ENCODE measurements at places on chromosomes 11 and 22.

GRCh38 chr11:109745996-109746625, 324.1 kb downstream of the C11orf87 start:
- no peak for DNase-seq

- DNase-seq: no peak
These were observed 51.5 kb downstream of the IRAG1 start for GRCh38 chr11:10641912-10642697.

DNA sequence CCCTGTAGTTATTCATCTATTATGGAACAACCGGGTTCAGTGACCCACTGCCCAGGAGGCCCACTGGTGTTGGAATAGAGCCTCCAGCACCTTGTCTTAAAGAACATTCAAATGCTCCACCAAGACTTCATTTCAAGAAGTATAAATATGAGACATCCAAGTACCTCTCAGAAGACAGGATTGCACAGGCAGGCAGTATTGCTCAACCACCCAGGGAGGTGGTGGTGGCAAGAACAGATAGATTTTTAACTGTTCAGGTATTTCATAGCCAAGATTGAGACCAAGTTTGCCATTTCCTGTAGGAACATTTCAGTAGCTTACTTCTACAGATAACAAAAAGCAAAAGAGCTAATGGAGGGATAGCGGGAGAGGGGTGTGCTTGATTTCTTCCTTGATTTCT, 78.7 kb downstream of the COMMD9 start:
- no peak for DNase-seq

- peak; percentile 79 for DNase-seq
These were observed 1.9 kb downstream of the CHRM4 start for GRCh38 chr11:46389450-46390330.

DNA sequence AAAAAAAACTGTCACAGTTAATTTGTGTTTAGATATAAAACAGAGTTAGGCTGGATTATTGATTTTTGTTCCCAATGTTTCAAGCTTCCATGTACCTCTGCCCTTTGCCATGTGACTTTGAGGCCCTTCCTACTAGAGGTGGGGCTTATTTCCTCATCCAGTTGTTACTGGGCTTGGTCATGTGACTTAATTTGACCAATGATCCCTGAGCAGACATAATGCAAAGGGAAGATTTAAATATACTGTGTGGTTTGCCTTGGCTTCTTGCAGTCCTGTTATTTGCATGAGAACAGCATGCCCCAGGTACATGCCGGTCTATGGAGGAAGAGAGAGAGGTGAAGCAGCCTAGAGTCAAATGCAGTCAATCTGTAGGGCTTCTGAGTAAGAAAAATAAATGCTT, 347.0 kb downstream of the MIAT start:
- DNase-seq: no peak

GRCh38 chr11:77470504-77470903, 3.4 kb downstream of the PAK1 start:
- DNase-seq: no peak

GRCh38 chr11:69219991-69220390, 64.3 kb downstream of the SMIM38 start:
- no peak for DNase-seq

DNA sequence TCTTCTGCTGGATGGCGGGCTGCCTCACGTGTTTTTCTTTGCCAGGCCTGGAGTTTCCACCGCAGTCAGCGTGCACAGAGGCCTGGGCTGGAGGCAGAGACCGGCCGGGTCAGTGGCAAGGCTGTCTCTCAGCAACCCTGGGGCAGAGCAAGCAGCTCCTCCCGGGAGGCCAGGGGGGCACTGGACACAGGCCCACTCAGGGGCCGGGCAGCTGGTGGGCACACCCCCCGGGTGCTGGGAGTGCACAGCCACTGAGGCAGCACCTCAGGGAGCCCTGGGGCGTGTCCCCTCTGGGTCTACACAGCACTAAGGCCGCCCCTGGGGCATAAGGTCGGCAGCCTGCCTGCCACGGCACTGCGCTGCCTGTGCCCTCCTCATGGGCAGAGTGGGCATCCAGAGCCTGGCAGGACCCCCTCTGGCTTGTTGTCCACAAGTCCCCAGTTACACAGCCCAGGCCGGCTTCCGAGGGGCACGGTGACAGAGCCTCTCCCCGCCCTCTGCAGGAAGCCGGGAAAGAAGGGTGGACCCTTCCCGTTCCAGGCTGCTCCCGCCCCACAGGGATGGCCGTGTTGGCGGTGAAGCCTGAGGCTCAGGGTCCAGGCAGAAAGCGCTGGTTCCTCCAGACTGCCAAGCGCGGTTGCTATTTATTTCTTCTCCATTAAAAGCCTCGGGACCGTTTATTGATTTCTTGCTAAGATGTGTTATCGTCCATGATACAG, 18.5 kb upstream of the TH start:
- no peak for DNase-seq

GRCh38 chr11:10323793-10324170, 18.9 kb downstream of the ADM start:
- no peak for DNase-seq

DNA sequence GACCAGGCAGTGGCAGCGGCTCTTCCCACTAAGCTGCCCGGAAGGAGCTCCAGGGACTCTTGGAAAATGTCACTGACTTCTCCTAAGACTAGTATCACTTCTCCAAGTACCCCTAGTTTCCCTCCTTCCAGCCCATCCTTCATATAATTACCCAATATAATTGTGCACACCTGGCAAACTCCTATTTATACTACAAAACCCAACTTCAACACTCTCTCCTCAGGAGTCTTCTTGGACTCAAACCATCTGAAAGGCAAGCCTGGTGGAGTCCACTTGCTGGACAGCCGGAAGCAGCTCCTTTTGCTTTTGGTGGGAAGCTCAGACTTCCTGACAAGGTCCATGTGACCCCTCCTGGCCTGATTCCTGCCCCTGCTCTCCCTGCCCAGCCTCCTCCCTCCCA, 955.9 kb downstream of the TBC1D22A start:
- DNase-seq: no peak

- no peak for DNase-seq
These were observed 6.5 kb downstream of the ALX4 start for GRCh38 chr11:44303401-44303938.

GRCh38 chr11:71178076-71178475, 74.3 kb downstream of the SHANK2 start:
- no peak for DNase-seq

DNA sequence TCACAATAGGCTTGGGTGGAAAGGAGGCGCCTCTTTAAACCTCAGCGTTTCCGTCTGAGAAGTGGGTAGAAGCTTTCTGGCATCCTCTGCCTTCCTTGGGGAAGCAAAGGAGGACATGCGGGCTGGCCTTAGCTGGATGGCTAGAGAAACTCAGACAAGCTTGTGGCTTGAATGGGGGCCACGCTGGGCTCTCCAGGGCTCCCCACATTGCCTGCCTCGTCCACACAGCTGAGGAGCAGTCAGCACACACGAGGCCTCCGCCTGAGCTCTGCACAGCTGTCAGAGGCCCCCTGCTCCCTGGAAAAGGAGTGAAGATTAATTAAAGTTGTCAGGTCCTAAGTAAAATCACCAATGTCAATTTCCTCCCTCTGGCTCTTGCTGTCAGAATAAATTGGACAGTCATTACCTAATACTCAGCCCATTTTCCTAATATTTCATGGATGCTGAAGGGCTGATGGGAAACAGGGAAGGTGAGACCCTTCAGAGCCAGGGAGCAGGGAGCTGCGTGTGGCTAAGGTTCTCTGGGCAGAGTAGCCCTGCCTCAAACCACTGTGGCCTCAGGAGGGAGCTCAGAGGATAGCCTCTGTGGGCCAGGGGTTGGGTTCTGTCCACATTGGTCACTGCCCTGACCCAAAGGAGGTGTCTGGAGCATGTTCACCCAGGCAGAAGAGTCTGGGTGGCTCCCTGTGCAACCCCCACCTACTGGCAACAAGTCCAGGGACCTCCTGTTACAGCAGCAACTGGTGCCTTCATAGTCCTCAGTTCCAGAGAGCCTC, 118.3 kb upstream of the CD82 start:
- no peak for DNase-seq

DNA sequence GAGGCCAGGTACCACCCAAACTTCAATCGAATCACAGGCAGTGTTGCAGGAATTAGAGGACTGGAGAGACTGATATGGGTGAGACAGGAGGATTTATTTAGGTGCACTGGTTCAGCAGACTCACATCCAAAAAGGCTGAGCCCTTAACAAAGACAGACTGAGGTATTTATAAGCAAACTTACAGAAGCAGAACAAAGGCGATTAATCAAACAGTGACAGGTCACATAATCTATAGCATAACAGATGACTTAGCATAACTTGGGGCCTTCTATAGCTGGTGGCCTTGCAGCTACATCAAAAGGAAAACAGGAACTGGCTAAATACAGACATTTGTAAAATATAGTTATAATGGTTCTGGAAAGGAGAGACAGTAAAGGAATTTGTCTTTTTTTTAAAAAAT, 2.1 kb downstream of the APOBEC3B start:
- no peak for DNase-seq

DNA sequence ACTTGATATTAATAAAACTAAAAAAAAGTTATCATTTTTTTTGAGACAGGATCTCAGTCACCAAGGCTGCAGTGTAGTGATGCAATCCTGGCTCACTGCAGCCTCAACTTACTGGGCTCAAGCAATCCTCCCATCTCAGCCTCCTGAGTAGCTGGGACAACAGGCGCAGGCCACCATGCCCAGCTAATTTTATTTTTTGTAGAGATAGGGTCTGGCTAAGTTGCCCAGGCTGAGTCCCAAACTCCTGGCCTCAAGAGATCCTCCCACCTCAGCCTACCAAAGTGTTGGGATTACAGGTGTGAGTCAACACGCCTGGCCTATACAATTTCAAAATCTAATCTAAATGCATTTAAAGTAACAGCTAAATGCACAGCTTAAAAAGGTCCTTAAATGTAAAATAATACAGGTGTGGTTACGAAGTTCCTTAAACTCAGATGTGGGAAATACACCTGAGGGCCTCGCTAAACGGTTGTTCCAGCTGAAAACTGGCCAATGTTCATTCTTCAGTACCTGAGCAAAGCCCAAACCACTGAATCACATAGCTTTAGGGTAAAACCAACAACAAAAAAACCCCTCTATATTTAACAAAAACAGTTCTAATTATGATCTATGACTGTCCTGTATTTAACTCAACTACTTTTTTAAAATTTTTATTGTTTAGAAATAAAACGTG, 11.8 kb downstream of the NAP1L4 start:
- no peak for DNase-seq

GRCh38 chr11:88363648-88364065, 26.1 kb upstream of the CTSC start:
- DNase-seq: no peak

DNA sequence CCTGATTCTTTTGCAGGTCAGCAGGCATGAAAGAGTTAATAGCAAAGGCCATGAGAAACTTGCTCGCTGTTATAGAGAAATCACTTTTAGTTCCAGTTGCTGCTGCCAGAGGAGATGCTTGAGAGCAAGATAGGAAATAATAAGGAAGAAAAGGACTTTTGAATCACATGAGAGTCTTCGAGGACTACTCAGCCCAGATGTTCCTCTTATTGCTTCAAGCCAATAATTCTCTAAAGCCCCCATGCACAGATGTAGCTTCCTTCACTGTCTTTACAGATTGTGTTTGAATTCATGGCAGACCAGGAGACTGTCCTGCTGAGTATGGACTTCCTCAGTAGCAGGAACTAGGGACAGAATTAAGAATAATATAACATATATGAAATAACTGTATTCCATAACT, 50.1 kb upstream of the OLFML1 start:
- no peak for DNase-seq

GRCh38 chr11:108084811-108085210, 36.6 kb upstream of the ACAT1 start:
- DNase-seq: no peak

DNA sequence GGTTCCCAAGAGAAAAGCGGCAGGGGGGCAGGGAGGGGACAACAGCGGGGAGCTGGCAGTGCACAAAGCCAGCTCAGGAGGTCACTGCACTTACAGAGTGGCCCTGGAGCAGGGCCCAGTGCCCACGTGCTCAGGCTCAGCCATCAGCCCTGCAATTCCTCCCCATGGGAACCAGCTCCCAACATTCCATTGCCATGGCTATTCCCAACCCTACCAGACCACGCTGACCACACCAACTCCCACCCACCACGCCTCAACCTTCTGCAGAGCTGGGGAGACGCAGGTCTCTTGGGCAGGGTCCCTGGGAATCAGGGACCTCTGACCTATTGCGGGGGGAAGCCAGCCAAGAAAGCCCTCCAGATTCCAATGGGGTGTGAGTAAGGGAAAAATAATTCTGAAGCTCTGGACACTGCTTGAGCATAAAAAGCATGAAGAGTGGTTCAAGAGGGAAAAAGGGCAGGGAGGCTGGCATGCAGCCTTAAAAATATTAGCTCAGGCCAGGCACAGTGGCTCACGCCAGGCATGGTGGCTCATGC, 38.3 kb upstream of the TFIP11 start:
- no peak for DNase-seq

- DNase-seq: no peak
These were observed 50.0 kb upstream of the CARD18 start for GRCh38 chr11:105189581-105189980.

DNA sequence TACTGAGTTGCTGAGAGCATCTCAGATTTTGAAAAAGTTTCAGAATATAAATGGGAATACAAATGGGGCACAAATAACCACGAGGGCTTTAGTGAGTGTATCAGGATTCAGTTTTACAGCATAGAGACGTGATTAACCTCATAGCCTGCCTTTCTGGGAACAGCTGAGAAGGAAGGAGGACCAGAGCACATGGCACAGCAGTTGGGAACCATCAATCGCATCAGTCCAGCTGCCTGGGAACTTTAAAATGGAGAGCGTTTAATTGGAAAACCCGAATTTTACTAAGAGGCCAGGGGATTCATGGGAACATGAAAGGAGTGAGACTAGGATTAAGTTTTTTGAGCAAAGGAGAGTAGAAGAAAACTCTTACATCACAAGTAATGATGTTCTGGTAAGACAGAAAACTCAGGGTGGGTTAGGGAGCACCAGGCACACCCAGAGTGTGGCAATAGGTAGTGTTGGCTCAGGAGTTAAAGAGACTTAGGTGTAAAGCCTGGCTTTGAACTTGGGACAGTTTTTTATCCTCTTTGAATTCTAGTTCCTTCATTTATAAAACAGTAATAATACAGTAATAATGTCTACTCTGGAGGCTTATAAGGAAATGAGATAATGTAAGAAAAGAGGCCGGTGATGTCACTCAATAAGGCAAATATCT, 40.2 kb downstream of the FZD4 start:
- no peak for DNase-seq

Data from NCI-H345 (cell line).